Fibroblast of villous mesenchyme (primary cell): ENCODE measurements at places on chromosomes 16 and 17. TPM values are rescaled to one million over a fixed set of nuclear protein-coding genes. Genes with fewer than 3 reads are reported as not detected.

Gene NOD2
- total RNA-seq, result not detected in 2 replicates

Gene TMED6
- 0.64 TPM in 1 of 2 replicates, not detected in the other for total RNA-seq

Gene ZNF18
- 9.7 and 10.4 TPM in 2 replicates for total RNA-seq

Gene RHBDL3
- total RNA-seq, result under 0.01 TPM in 1 of 2 replicates, not detected in the other

Gene CNGB1
- total RNA-seq, result not detected in 2 replicates

Gene MMP25
- under 0.01 TPM in 1 of 2 replicates, not detected in the other for total RNA-seq

Gene CX3CL1
- total RNA-seq, result 0.32 TPM in 1 of 2 replicates, not detected in the other

Gene FBXO39
- under 0.01 and 0.32 TPM in 2 replicates for total RNA-seq

Gene OR4D1
- total RNA-seq, result under 0.01 TPM in 1 of 2 replicates, not detected in the other

Gene LPO
- total RNA-seq, result not detected in 2 replicates

Gene FAAP100
- total RNA-seq, result 27.6 and 40.3 TPM in 2 replicates

Gene MRTFB
- total RNA-seq, result 8.2 and 10.0 TPM in 2 replicates

Gene KRTAP16-1
- not detected in 2 replicates for total RNA-seq

Gene PRKCB
- total RNA-seq, result under 0.01 TPM in 1 of 2 replicates, not detected in the other

Gene FBXW10B
- under 0.01 and 0.43 TPM in 2 replicates for total RNA-seq

Gene FN3K
- total RNA-seq, result 2.2 and 2.9 TPM in 2 replicates

Gene CMTM4
- total RNA-seq, result 20.7 and 22.5 TPM in 2 replicates

Gene KRTAP4-1
- total RNA-seq, result not detected in 2 replicates

Gene TP53TG3
- total RNA-seq, result 0.32 TPM in 1 of 2 replicates, not detected in the other

Gene LCMT1
- 25.4 and 30.2 TPM in 2 replicates for total RNA-seq

Gene PKMYT1
- total RNA-seq, result 6.9 and 8.4 TPM in 2 replicates

Gene SRCIN1
- total RNA-seq, result not detected in 2 replicates

Gene CA7
- total RNA-seq, result not detected in 2 replicates

Gene CTRB1
- total RNA-seq, result not detected in 2 replicates

Gene ADORA2B
- 14.8 and 50.5 TPM in 2 replicates for total RNA-seq

Gene PYDC1
- not detected in 2 replicates for total RNA-seq

Gene KRTAP4-5
- total RNA-seq, result not detected in 2 replicates

Gene KCNJ12
- total RNA-seq, result under 0.01 TPM in 2 replicates

Gene KREMEN2
- total RNA-seq, result under 0.01 TPM in 1 of 2 replicates, not detected in the other

Gene CACNG5
- not detected in 2 replicates for total RNA-seq

Gene KRT13
- not detected in 2 replicates for total RNA-seq

Gene BFAR
- 97.0 and 111 TPM in 2 replicates for total RNA-seq

Gene TBC1D3C
- total RNA-seq, result under 0.01 TPM in 1 of 2 replicates, not detected in the other

Gene CPHXL2
- total RNA-seq, result not detected in 2 replicates

Gene RND2
- total RNA-seq, result 0.97 and 1.3 TPM in 2 replicates

Gene RPH3AL
- total RNA-seq, result 1.3 and 1.6 TPM in 2 replicates

Gene GRIN2A
- total RNA-seq, result under 0.01 and 1.3 TPM in 2 replicates

Gene PRSS36
- under 0.01 and 0.32 TPM in 2 replicates for total RNA-seq

Gene CACNG3
- total RNA-seq, result not detected in 2 replicates

Gene TBX2
- 12.5 and 21.3 TPM in 2 replicates for total RNA-seq

Gene ZCCHC14
- total RNA-seq, result 8.2 and 13.2 TPM in 2 replicates

Gene MRPL45
- total RNA-seq, result 28.0 and 30.2 TPM in 2 replicates

Gene CD300A
- not detected in 2 replicates for total RNA-seq

Gene SLC13A2
- total RNA-seq, result not detected in 2 replicates

Gene NLGN2
- 8.1 and 9.5 TPM in 2 replicates for total RNA-seq

Gene HCFC1R1
- total RNA-seq, result 28.1 and 31.9 TPM in 2 replicates

Gene LGALS9
- 1.7 and 2.3 TPM in 2 replicates for total RNA-seq

Gene KRTAP9-4
- not detected in 2 replicates for total RNA-seq

Gene RNF222
- not detected in 2 replicates for total RNA-seq

Gene CHST4
- not detected in 2 replicates for total RNA-seq

Gene MATCAP1
- 9.3 and 9.9 TPM in 2 replicates for total RNA-seq

Gene CNTD1
- 0.32 TPM in 1 of 2 replicates, not detected in the other for total RNA-seq
